T-helper 9 cell (primary cell): ENCODE measurements at places on chromosomes 12 and 14.

- DNase-seq = no peak
Observed at GRCh38 chr12:49584591-49584990, 16.6 kb upstream of the MCRS1 start.

GRCh38 chr12:118332511-118332910, 40.2 kb downstream of the TAOK3 start:
- no peak for DNase-seq

- DNase-seq = no peak
Observed at GRCh38 chr12:111314953-111315539, 53.8 kb downstream of the PHETA1 start.

DNA sequence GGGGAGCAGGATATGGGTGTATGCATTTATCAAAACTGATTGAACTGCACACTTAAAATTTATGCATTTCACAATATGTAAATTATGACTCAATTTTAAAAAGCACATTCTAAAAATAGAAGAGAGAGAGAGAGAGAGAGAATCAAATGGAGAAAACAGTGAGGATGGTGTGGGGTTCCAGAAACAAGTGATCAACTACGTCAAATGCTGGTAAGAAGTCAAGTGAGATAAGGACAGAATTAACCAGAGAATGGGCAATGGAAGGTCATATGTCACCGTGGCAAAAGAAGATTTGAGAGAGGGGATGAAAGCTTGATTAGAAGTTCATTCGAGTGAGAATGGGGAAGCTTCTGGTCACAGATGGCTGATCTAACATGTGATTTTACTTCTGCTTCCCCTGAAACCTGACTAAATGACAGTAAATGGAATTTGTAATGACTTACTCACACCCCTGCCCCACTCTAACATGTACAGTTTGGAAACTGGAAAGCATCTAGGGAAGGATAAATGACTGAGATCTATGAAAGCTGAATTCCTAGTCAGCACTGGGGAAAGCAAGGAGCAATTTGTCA, 276.5 kb upstream of the AMIGO2 start:
- no peak for DNase-seq

GRCh38 chr14:80047761-80048160, 163.5 kb downstream of the DIO2 start:
- DNase-seq = no peak

GRCh38 chr14:72907886-72908285, 14.0 kb upstream of the DPF3 start:
- DNase-seq = no peak

DNA sequence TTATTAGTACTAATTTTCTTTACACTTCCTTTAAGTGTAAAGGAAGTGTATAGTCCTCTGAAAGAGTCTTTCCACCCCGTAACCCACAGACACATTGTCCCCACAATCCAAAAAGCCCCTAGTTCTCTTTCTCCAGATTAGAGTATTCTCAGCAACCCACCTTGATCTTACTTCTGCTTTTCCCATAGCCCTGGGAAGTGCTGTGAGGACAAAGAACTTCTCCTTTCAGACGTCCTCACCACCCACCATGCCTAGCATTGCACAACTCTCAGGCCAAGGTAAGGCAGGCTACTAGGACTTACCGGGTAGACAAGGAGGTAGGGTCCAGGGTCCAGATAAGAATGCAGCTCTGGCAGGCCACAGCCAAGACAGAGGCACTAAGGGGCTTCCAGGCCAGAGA, 7.4 kb downstream of the AAAS start:
- no peak for DNase-seq

DNA sequence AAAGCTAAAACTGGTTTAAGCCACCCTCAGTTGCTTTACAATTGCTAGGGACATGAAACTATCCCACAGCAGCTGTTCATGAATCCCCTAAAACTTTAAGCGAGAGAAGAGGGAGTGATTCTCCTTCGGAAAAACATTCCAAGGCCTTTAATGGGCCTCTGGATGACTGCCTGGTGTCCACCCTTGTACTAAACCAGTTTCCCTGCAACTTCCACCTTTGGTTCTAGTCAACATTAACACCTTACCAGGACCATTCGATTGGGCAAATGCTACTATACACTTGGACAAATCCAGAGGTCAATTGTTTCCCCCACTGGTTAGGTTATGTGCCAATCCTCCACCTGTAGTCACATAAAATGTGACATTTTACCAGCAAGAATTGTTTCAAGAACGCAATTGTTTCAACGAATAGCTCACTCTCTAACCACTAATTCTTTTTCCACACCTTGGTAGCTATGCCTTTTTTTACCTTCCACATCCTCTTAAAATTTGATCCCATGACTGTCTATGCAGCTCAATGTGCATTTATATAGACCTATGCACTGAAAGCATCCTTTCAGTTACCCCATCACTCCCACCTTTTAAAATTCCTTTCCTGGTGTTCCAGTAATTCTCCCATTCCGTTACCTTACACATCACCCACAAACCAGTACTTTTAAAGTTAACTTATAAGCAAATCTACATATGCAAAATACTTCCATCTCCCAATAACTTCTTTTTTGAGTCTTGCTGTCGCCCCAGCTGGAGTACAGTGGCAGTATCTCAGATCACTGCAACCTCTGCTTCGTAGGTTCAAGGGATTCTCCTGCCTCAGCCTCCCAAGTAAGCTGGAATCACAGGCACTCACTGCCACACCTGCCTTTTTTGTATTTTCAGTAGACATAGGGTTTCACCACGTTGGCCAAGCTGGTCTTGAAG, 3.6 kb downstream of the UBC start:
- DNase-seq = no peak

GRCh38 chr12:47885012-47885501, 19.7 kb downstream of the VDR start:
- DNase-seq = no peak

DNA sequence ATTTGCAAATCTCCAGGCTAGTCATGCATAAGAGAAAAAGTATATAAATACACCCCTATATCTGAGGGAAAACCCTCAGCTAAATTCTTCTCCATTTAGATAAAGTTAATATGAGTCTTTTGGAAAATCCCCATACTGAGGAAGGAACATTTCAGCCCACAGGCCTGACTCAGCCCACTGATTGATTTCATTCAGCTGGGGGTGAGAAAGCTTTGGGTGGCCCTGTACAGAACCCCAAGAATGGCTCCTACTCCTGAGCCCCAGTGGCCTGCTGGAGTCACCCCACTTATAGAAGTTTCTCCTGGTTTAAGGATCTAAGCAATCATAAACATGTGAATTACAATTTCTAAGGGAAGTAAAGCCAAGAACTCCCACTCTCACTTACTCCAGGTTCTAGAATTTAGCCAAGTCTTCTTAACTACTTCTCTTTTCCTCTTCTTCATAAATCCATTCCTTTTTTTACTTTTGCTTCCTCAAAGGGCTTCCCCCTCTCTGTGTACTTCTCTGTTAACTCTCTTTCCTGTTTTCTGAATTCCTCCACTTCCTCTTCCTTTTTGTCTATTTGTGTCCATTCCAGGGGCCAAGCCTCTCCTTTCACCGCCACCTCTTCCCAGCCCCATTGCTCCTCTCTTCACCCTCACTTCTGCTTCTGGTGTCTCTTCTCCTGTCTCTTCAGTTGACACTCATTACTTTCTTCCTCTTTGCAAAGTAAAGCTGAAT, 21.0 kb downstream of the RTN1 start:
- no peak for DNase-seq

DNA sequence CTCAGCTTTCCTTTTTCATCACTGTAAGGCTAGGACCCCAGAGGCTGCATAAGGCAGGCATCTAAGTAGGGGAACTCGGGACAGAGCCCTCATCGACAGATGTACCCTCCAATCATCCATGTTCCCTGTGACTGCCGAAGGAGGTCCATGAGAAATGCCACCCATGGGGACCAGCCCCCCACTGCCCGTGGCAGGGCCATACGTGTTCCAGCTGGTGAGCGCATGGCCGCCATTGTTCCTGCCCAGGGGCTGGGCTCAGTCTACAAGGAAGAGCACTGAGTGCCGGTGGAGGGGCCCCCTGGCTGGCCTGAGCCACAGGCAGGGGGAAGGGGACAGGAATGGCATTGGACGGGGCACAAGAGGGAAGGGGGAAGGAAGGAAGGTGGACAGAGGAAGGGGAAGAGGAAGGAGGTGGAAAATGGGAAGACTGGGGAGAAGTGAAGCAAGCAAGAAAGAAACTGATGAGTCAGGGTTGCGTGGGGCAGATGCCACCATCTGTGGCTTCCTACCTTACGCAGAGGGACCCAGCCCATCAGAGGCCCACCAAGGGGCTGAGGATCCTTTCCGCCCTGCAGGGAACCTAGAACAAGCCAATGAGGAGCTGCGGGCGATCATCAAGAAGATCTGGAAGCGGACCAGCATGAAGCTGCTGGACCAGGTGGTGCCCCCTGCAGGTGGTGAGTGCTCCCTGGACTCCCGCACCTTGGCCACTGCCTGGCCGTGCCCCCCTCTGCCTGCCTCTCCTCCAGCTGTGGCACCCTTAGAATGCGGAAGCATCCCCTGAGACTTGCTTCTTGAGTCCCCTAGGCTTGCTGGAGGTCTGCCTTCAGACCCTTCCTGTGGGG, 120.6 kb upstream of the FKBP4 start:
- DNase-seq = no peak

- no peak for DNase-seq
Observed at GRCh38 chr12:34333337-34333736, 311.0 kb downstream of the ALG10 start.

GRCh38 chr12:116739381-116739887, 1.3 kb downstream of the RNFT2 start:
- no peak for DNase-seq

DNA sequence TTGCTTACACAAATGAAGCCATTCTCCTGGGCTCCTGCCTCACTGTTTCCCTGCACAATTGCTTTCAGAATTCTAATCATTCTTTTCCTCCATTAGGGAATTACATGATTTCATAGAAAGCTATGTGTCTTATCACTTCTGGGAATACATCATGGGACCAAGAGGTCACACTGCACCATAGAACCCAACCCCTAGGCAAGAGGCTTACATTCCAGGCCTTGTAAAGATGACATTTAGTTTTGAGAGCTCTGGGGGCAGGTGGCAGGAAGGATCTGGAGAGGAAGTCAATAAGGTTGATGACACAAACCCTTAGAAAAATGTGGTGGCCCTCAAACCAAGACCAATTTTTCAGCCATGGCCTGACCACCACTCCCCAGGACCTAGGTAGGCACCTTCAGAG, 57.1 kb downstream of the NUAK1 start:
- no peak for DNase-seq

GRCh38 chr12:107458163-107458562, 227.4 kb upstream of the PWP1 start:
- no peak for DNase-seq

DNA sequence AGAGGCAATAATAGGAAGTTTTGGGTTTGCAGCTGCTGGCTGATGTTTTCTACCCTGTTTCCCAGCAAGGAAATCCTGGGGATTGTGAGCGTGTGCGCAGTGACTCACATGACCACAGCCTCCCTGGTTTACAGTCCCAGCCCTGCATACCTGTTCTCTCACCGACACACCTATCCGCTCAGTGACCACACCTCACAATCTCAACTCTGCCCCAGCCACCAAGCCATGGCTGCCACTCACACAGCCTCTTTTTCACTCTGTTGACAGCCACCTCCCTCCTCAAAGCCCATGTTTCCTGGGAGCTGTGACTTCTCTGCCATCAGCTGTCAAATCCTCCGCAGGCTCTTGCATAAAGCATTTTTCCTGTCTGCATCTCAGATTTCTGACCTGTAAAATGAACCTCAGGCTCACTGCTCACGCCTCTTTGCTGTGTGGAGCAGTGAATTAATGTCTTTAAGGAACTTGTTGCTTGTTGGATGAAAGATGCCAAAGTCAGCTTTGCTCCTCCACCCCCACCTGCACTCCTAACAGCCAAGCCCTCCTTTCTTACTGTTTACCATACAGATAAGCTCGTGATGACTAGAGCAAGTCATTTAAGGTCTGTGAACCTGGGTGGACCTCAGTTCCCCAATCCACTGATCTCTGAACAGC, 43.5 kb downstream of the B4GALNT3 start:
- no peak for DNase-seq

DNA sequence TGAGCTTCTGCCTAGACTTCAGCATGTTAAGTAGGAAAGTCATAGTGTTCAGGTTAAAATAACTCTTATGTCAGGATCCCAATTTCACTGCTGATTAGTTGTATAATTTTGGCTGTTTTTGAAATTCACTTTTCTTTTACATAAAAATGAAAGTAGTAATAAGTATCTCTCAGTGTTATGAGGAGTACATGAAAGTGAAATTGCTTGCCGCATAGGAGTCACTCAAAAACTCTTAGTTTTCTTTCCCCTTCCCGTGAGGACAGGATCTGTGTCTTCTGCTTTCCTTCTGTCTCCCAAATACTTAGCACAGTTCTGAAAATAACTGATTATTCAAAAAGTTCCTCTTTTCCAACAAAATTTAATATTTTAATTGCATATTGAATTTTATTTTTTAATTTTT, 100.5 kb downstream of the SLC38A4 start:
- DNase-seq = no peak

DNA sequence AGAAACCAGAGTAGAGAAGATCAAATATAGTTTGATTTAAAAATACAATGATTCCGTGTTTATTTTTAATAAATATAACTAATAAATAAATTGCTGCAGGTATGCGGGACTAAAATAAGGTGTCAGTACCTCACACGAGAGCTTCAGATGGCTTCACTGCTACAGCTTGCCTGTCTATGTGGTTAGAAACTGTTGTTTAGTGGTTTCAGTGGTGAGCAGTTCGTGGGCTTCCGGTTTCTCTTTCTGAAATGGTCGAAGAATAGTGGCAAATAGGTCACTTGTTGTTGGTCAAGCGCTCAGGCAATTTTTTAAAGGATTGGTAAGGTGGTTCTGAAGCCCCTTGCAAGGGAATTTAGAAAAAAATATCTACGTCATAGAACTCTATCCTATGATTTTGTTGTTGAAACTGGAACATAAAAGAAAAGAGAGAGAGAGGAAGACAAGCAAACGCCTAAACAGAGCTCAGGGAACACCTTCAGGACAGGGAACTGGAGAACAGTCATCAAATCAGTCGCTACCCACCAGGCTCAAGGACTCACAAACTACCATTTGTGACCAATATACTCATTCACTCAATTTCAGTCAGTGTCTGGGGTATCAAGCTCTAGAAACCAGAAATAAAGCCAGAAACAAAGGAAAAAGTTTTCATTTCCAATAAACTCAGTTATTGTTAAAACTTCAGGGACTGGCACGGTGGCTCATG, 31.3 kb downstream of the GABARAPL1 start:
- no peak for DNase-seq
